ENCODE measurements at places on chromosomes 6 and 20.
A peak's percentile ranks its signal among the peaks of the same experiment; 100 is the strongest.

GRCh38 chr20:1844325-1845162 is 50.7 kb upstream of the SIRPA start:
- peak; percentile 81 for DNase-seq

GRCh38 chr20:32779500-32780211 is 17.5 kb downstream of the DNMT3B start:
- DNase-seq, result no peak

DNA sequence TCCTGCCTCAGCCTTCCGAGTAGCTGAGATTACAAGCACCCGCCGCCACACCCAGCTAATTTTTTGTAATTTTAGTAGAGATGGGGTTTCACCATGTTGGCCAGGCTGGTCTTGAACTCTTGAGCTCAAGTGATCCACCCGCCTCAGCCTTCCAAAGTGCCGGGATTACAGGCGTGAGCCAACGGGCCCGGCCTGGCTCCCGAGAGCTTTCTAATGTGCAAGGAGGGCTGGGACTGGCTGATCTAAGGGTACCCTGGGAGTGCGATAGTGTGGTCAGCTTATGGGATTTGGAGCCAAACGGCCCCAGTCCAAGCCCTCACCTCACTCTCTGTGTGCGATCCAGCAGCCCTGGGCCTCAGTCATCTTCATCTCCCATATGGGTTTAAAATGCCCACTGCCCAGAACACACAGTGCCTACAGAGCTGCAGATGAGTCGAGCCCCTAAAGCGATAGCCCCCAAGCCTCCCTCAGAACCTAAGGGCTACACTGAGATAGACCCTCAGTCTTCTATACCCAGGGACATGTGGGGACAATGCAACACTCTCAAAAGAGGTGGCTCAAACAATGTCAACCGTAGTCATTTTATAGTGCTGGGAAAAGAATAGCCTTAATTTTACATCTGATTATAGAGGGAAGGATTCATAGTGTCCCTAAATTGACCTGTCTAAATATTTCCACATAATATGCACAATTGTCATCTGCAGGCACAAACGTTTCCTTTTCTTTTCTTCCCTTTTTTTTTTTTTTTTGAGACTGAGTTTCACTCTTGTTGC is 50.1 kb downstream of the SSR1 start:
- DNase-seq, result no peak

DNA sequence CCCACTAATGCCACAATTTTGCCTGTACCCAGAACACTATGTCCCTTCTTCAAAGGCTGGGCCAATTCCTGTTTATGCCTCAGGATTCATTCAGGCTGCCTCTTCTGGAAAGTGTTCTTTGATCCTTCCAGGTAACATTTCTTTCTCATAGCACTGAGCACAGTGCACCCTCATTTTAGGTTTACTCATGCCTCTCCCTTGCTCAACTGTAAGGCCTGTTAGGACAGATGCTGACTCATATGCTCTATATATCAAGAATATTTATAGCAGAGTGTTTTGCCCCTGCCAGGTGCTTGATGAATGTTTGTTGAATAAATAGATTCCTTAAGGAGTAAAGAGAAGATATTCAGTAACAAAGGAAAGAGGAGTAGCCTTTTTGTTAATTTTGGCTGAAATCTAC is 263.9 kb downstream of the PHF3 start:
- DNase-seq, result peak; percentile 55

- no peak for DNase-seq
These were observed 22.3 kb downstream of the NRN1 start for GRCh38 chr6:5984150-5985089.

GRCh38 chr6:96016334-96017069 is 728 bp downstream of the FUT9 start:
- DNase-seq, result no peak

- peak; percentile 56 for DNase-seq
These were observed 38.9 kb upstream of the PMEPA1 start for GRCh38 chr20:57748601-57749130.

GRCh38 chr6:31402324-31403282 is 792 bp upstream of the MICA start:
- peak; percentile 18 for DNase-seq

GRCh38 chr6:104705916-104706442 is 153.7 kb downstream of the HACE1 start:
- no peak for DNase-seq

DNA sequence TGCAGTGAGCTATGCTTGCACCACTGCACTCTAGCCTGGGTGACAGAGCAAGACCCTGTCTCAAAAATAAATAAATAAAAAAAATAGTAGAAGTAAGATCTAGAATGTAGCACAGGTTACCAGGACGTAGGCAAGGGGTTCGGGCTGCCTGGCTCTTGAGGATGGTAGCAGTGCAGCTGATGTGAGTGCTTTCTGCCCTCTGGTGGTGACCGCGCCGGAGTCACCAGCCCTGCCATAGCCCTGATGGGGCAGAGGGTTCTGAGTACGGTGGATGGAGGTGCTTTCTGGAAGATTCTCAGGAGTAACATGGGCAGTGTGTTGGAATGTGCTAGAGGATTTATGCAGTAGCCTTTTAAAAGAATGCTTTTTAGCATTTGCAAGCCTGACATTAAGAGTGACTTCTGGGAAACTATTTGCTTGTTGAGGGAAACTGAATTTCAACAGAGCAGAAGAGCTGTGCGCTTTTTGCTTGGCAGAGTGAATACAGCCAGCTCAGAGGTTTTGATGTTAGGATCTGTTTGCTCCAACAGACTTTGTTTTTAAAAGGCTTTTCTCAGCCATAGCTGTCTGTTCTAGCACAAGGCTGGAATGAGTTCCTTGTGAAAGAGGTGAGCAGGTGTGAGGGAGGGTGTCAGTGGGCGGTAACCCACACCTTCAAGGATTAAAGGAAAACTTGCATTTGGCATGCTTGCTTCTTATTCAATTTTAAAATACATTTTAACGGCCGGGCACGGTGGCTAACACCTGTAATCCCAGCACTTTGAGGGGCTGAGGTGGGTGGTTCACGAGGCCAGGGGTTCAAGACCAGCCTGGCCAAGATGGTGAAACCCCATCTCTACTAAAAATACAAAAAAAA is 65.9 kb downstream of the PTPN1 start:
- peak; percentile 74 for DNase-seq

DNA sequence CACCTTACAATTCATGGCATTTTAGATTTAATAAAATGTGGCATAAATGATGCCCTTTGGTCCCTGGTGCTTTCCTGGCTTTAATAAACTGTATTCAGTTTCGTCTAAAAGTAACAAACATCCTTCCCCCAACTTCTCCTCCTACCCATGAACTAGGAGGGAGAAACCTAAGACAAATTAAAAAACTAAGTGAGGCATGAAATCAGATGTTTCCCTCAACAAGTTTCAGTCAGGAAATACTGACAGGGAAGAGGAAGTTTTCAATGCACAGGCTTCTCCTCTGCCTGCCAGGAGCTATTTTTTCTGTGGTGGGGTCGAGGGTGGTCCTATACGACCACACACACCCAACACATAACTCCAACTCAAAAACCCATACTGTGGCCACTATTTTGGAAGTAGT is 10.0 kb downstream of the HBS1L start:
- no peak for DNase-seq

DNA sequence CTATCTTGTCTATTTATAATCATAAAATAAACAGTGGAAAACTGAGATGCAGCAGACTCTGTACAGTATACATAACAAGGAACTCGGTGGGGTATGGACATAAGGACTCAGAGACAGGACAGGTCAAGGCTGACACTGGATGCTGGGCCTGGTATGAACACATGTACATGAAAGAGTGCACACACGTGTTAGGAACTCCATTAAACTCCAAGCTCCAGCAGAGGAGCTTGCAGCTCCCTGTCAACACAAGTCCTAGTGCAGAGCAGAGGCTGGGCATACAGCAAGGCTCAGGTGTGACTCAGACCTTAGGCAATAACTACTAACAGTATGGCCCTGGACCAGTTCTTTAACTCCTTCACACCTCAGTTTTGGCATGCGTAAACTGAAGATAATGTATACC is 17.1 kb downstream of the NAPB start:
- peak; percentile 50 for DNase-seq

GRCh38 chr6:44169886-44170570 is 11.4 kb downstream of the CAPN11 start:
- DNase-seq, result no peak

- DNase-seq, result no peak
These were observed 15.9 kb downstream of the OSBPL2 start for GRCh38 chr20:62254021-62254724.

GRCh38 chr20:9736373-9736772 is 102.5 kb downstream of the PAK5 start:
- DNase-seq, result no peak

GRCh38 chr6:27611451-27611850 is 138.5 kb upstream of the ZNF184 start:
- DNase-seq, result no peak

- no peak for DNase-seq
These were observed 270.3 kb upstream of the SYNCRIP start for GRCh38 chr6:85913001-85913400.

DNA sequence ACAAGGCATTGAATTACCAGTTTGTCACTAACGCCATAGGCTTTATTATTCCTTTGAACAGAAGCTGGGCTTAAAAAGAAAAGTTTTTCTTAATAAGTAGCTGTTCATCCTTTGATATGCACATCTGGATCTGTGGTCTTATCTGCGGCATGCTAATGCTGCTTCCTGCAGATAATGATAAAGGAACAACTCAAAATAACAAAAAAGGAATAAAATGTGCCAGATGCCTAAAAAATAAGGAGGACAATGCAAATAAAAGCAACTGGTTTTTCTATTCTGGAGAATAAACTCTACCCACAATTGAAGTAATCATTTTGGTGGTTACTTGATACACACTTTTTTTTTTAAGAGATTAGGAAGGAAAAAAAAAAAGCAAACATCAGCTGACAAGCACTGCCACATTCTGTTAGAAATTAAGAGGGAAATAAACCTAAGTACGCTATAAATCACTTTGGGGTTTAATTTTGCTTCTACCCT is 156.8 kb upstream of the SALL4 start:
- DNase-seq, result peak; percentile 15

DNA sequence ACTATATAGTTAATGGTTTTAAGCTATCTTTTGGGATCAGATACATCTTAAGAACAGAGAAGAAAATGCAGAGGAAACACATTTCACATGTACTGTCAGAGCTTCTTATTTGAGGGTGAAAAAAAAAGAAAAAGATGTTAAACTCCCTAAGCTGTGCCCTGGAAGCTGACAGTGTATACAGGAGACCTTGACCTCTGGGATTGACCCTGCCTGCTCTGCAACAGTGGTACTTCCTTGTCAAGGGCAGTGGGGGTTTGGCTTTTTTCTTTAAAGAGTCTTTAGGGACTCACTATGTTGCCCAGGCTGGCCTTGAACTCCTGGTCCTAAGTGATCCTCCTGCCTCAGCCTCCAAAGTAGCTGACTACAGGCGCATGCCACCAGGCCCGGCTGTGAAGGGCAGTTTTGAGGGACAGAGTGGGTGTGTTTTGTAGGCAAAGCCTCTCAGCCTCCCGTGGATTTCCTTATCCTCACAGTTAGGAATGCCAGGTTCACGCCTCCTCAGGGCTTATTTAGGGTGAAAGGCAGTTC is 60.6 kb upstream of the SLC22A1 start:
- DNase-seq, result no peak

DNA sequence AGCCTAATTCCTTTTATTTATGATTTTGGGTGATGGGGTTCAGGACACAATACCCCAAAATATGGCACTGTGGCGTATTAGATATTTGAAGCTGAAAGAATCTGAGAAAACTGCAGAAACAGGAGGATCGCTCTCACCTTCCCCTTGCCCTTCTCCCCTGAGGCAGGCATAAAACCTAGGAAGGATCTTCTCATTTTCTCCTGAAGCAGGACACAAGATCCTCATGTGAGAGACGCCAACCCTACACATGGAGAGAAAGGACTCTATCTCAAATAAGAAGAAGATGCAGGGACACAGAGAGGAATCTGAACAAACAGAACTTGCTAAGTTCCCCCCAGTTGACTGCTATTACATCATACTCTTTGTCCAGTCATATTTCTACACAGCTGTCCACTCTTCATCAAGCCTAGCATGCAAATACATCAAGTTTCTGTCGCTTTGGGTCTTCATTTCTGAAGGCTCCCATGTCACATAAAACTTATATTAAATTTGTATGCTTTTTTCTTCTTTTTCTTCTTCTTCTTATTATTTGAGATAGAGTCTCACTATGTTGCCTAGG is 109.0 kb downstream of the DTNBP1 start:
- DNase-seq, result no peak

GRCh38 chr6:43766964-43767461 is 3.0 kb upstream of the VEGFA start:
- no peak for DNase-seq

DNA sequence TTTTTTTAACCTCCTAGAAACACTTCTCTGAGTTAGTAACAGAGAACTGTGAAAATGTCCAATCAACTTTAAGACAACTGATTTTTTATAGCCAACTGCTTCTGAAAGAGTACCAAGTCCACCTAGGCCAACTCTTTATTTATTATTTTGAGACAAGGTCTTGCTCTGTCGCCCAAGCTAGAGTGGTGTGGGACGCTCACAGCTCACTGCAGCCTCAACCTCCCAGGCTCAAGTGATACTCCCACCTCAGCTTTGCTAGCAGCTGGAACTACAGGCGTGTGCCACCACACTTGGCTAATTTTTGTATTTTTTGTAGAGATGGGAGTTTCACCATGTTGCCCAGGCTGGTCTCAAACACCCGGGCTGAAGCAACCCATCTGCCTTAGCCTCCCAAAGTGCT is 331.6 kb downstream of the RNGTT start:
- DNase-seq, result no peak

GRCh38 chr6:15622045-15622740 is 40.6 kb downstream of the DTNBP1 start:
- peak; percentile 45 for DNase-seq

DNA sequence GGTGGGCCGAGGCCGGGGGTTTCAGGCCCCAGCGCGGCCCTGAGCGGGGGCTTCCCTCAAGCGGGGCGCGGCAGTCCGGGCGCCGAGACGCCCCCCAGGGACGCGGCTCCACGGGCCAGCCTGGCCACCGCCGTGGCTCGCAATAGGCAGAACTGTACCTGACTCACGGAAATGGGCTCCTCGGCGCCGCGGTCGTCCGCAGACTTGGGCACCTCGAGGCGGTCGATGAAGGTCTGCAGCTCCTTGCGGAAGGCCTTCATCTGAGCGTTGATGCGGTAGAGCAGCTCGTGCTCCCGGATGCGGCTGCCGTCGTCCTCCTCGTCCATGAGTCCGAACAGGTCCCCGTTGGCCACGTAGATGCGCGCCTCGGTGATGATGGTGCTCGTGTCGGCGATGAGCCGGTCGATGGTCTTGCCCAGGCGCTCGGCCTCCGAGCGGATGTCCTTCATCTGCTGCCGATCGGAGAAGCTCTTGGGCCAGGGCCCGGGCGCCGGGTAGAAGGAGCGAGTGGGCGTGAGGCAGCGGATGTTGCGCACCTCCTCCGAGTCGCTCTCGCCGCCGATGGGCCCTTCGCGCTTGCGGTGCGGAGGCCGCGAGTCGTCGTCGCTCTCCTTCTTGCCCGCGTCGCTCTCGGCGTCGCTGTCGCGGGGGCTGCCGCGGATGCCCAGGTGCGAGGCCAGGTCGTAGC is 16.1 kb upstream of the KIAA0408 start:
- DNase-seq, result no peak

DNA sequence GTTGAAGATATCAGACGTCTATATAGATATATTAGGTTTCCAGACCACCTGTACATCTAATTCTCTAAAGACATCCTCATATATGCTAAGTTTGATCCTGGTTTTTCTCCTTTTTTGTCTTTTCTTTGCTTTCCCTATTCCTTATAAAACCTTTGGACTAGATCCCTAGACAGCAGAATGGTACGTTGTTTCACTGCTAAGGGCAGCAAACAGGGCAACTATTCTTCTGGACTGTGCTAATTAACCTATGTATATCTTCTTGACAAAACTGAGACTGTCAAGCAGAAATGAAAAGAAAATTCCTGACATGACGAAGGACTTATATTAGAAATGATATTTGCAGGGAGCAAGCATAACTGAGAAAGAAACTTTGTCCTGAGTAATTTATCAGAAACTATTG is 19.1 kb downstream of the ME1 start:
- no peak for DNase-seq

Data from fibroblast of pulmonary artery (primary cell).